Vagina (tissue), 2 donors: ENCODE measurements at places on chromosomes 1 and 21. TPM values are rescaled to one million over a fixed set of nuclear protein-coding genes. Genes with fewer than 3 reads are reported as not detected.
A peak's percentile ranks its signal among the peaks of the same experiment; 100 is the strongest.

DNA sequence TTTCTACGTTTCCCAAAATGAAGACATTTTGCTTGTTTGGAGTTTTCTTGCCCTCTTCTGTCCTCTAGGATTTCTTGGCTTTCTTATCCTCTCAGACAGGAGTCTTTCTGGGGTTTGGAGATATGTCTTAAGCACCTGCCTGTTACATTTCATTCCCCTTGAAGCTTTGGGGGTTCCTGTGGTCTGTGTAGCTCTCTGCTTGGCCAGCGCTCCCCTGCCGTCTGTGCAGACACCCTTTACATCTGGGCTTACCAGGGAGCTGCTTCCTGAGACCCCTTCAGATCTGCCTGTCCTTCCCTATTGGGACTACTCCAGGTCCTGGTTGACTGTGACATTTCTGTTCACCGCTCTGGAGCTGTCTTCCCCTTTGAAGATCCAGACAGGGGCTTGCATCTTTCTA lies 171.9 kb upstream of the CSF3R start:
- H3K4me3 ChIP-seq, result no peak overlapping the region
- DNase-seq, result no peak
- no peaks in the 10 kb centered on the region for H3K4me1 ChIP-seq
- H3K36me3 ChIP-seq, result no peaks in the 10 kb centered on the region
- no peaks in the 10 kb centered on the region for H3K27me3 ChIP-seq

DNA sequence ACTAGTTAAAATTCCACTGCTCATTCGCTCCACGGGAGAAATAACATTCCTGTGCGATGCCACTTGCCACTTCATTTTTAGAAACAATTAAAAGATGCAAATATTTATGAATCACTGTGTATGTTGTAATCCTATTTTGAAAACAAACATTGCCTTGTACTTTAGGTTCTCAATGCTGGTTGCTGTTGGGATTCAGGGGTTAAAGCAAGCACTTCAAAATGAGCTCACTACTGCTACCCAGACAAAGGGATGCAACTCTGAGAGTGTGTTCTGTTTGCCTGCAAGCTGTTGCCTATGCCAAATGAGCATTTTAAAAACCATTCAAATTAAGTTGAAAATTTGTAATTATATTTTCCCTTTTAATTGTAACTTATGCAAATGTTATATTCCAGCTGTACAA lies 87.5 kb downstream of the RWDD3 start:
- no peak overlapping the region for H3K4me3 ChIP-seq
- no peak overlapping the region for H3K27ac ChIP-seq
- DNase-seq, result no peak
- H3K27me3 ChIP-seq, result no peaks in the 10 kb centered on the region
- H3K4me1 ChIP-seq, result no peaks in the 10 kb centered on the region

DNA sequence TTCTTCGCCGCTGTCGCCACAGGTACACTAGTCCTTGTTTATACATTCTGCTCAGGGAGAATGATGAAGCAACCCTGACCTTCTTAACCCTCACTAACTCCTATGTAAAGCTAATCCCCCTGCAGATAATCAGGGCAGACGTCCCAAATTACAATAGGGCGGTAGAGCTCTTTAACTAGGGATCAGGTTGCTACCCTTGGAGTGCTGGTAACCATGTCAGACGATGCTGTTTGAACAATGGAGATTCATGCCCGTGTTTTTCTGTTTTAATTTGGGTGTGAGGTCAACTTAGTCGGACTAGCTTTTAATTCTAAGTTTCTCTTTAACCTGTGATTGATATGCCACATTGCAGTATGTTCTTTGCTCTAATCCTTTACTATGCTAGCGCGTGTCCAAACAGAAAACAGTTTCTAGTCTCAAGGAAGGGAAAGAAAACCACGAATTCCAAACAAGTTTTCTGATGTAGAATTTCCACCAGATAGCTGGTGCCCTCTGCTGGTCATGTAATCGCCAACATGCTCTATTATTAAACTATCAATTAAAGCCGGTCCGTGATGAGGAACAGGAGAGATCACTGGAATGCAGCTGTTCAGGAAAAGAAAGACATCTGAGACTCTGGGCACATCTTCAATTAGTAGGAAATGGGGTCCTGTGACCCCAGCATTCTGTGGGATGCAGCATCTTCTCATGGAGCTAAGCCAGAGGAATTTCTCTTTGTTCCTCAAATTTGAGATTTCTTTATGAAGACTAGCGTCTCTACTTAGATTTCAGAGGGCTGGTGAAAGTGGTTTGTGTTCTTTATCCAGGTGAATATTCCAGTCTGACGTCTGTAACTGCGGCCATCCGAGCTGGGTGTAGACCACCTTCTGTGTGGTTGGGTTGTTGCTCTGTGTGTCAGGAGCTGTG lies 18.3 kb upstream of the VAMP3 start:
- H3K27me3 ChIP-seq, result no peaks in the 10 kb centered on the region
- H3K4me3 ChIP-seq, result peak overlapping the region; percentile 20
- peaks cover 4% of the 10 kb centered on the region for H3K4me1 ChIP-seq
- DNase-seq, result no peak

- peaks cover 17% of the 10 kb centered on the region for H3K4me1 ChIP-seq
- H3K27ac ChIP-seq, result no peak overlapping the region
- DNase-seq, result no peak
- H3K36me3 ChIP-seq, result no peaks in the 10 kb centered on the region
- H3K4me3 ChIP-seq, result no peak overlapping the region
Measured at GRCh38 chr1:19668888-19669287, 4.2 kb downstream of the HTR6 start.

- no peaks in the 10 kb centered on the region for H3K27me3 ChIP-seq
- no peak overlapping the region for H3K4me3 ChIP-seq
- peaks cover 22% of the 10 kb centered on the region for H3K4me1 ChIP-seq
- DNase-seq, result peak; percentile 55
- H3K36me3 ChIP-seq, result no peaks in the 10 kb centered on the region
Measured at GRCh38 chr1:228272831-228273571, 65.2 kb downstream of the OBSCN start.

DNA sequence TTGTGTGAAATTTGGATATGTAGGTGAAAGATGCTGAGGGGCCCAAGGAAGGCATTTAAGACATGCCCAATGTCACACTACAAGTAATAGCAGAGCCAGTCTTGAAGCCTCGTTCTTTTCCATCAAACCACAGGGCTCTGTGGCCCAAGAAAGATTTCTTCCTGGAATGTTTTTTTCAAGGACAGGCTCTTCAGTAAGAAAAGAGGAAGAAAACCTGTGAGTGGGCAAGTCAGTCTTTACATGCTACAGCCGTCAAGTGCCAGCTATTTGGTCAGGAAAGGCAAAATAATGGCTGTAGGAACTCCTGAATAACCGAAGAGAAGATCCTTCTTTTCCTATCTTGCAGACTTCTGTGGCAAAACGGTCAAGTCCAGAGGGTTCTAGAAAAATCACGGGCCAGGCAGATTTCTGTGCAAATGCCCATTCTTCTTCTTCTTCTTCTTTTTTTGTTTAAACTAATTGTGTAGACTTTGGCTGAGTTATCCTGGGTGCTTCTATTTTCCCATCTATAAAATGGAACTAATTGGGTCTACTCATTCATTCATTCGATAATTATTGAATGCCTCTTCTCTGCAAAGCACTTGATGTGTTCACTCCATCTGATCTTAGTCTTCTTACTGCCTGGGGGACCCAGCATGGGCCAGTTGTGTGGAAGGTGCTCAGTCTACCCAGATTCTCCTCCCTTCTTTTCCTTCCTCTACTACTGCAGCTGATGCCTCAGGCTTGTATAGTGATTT lies 1.9 kb upstream of the ID3 start:
- no peak for DNase-seq
- no peaks in the 10 kb centered on the region for H3K36me3 ChIP-seq
- H3K27me3 ChIP-seq, result no peaks in the 10 kb centered on the region
- peak overlapping the region; percentile 86 for H3K27ac ChIP-seq
- H3K4me1 ChIP-seq, result peaks cover 56% of the 10 kb centered on the region

- DNase-seq, result no peak
- H3K27ac ChIP-seq, result no peak overlapping the region
Measured at GRCh38 chr1:30272277-30273020, 450.9 kb downstream of the MATN1 start.

Gene CYP4B1
- total RNA-seq, result 74.4 TPM

Gene HPCA
- total RNA-seq, result not detected

Gene FCRLB
- not detected for total RNA-seq

GRCh38 chr1:21901473-21901847 lies 35.6 kb downstream of the HSPG2 start:
- H3K27ac ChIP-seq, result peak overlapping the region; percentile 82
- no peaks in the 10 kb centered on the region for H3K27me3 ChIP-seq
- H3K36me3 ChIP-seq, result no peaks in the 10 kb centered on the region
- DNase-seq, result no peak

Gene TRIM63
- total RNA-seq, result not detected

DNA sequence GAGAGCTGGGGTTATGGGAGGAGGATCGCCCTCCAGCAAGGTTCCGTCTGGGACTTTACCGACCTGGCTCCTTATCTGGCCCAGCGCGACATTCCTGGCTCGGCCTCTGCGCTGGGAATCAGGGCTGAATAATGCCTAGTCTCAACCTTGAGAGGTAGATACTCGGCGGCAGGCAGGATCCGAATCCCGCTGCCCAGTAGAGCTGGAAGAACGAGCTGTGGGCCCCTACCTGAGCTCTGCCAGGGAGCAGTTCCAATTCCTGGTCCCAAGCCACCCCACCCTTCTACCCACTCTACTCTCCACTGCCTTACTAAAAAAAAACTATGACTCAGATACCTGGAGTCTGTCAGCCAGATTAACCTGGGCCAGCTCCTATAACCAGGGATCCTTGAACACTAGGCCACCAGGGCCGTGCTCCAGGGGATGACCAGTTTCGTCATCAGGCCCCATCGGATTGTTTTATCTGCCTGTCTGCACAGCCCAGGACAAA lies 53.6 kb downstream of the RHBG start:
- H3K4me3 ChIP-seq, result no peak overlapping the region
- DNase-seq, result no peak
- H3K36me3 ChIP-seq, result no peaks in the 10 kb centered on the region

- H3K27me3 ChIP-seq, result no peaks in the 10 kb centered on the region
- H3K36me3 ChIP-seq, result no peaks in the 10 kb centered on the region
- H3K4me1 ChIP-seq, result peaks cover 39% of the 10 kb centered on the region
- H3K27ac ChIP-seq, result peak overlapping the region; percentile 95
- no peak for DNase-seq
- H3K4me3 ChIP-seq, result peak overlapping the region; percentile 90
Measured at GRCh38 chr1:197774466-197775281, 606 bp downstream of the DENND1B start.

DNA sequence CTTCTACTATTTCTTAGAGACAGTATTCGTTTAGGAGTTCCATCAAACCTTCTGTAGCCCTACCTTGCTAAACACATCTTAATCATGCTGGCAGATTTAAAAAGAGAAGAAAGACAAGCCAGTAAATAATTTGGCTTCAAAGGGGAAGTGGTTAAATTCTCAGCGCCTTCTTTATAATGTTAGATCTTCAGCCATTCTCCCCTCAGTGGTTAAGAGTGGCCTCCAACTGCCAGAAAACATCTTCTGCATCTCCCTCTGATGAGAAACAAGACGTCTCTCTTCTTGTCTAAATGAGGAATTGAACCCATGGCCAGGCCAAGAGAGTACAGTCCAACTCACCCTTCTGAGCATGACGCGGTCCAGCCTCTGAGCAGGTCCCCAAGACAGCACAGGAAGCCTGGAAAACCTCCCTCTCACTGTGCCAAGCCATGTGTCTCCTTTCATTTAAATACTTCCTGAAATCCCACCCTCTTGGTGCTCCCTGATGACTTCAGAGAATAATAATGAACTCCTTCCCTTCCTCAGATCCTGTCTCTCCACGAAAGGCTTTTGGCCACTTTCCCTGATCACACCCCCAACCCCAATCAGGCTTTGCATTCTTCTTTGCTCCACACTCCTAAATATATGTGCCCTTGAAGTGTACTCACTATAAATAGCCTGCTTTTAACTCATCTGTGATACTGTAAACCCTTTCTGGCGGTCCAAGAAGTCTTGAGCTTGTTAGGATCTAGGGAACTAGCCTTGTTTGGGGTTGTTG lies 16.4 kb upstream of the LRRC52 start:
- H3K4me1 ChIP-seq, result no peaks in the 10 kb centered on the region
- no peak overlapping the region for H3K4me3 ChIP-seq
- no peak overlapping the region for H3K27ac ChIP-seq
- DNase-seq, result no peak
- no peaks in the 10 kb centered on the region for H3K27me3 ChIP-seq

GRCh38 chr1:50978852-50979781 lies 9.1 kb downstream of the CDKN2C start:
- H3K4me1 ChIP-seq, result no peaks in the 10 kb centered on the region
- H3K4me3 ChIP-seq, result peak overlapping the region; percentile 89
- peak overlapping the region; percentile 96 for H3K27ac ChIP-seq

Gene OR2T35
- not detected for total RNA-seq

DNA sequence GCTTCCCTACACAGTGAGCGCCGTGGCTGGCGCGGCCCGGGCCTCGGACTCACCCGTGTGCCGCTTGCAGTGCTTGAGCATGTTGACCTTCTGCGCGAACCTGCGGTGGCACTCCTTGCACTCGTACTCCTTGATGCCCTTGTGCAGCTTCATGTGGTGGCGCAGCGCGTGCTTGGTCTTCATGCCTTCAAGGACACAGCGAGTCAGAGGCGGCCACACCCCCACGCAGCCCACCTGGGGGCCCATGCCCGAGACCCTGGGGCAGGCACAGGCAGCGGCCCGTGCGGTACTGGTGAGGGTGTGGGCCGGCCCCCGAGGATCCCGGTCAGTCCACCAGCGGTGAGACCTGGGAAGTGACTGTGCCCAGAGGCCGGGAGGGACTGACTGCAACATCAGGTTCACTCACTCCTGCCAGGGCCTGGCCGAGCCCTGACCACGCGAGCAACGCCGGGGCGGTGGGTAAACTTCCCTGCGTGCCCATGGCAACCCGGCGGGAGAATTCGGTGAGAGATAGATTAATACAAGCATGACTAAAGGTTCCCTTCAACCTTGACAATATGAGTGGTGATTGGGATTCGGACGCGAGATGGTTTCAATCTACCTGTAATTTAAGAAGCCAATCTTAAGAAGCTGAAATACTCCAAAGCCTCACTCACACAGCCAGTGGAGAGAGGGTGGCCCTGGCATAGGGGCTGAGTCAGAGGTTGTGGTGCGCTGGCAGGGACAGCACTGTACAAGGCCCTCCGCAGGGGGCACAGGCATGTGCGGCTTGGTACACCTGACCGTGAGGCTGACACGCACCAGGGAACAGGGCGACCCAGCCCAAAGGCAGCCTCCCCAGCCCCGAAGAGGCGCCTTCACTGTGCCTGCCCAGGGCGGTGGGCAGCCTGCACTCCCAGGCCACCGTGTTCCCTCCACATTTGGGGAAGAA lies 49.1 kb upstream of the RIPK4 start:
- no peak for DNase-seq
- H3K27me3 ChIP-seq, result no peaks in the 10 kb centered on the region
- no peaks in the 10 kb centered on the region for H3K4me1 ChIP-seq
- H3K4me3 ChIP-seq, result no peak overlapping the region
- no peak overlapping the region for H3K27ac ChIP-seq

GRCh38 chr1:8373581-8374241 lies 55.8 kb downstream of the SLC45A1 start:
- no peaks in the 10 kb centered on the region for H3K36me3 ChIP-seq
- H3K27ac ChIP-seq, result peak overlapping the region; percentile 82
- no peak for DNase-seq
- peak overlapping the region; percentile 4 for H3K4me3 ChIP-seq
- H3K27me3 ChIP-seq, result no peaks in the 10 kb centered on the region
- peaks cover 67% of the 10 kb centered on the region for H3K4me1 ChIP-seq

- H3K27me3 ChIP-seq, result no peaks in the 10 kb centered on the region
- no peaks in the 10 kb centered on the region for H3K36me3 ChIP-seq
- no peak overlapping the region for H3K4me3 ChIP-seq
- no peaks in the 10 kb centered on the region for H3K4me1 ChIP-seq
Measured at GRCh38 chr1:187840557-187840956, 1011.8 kb downstream of the PLA2G4A start.
